ENCODE measurements at places on chromosomes 12 and 14.

- DNase-seq = no peak
Measured at GRCh38 chr12:111569363-111570083, 29.6 kb downstream of the ATXN2 start.

DNA sequence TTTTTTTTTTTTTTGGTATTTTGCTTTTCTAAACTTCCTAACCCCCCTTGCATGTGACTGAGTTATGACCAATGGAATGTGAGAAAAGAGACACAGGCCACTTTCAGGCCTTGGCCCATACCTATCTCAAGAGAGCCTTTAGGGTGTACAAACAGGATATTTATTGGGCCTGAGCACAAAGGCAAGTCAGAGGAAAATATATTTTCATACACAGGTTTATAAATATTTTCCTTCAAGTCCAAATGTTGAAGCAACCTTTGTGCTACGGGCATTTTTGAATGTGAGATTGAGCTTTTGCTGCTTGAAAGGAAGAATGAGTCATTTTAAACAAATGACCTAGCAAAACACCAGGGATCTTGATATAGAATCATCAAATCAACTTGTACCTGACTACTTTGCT lies 228.6 kb upstream of the E2F7 start:
- DNase-seq = no peak

- no peak for DNase-seq
Measured at GRCh38 chr14:102786768-102787167, 9.5 kb downstream of the TRAF3 start.

GRCh38 chr14:60651796-60652673 lies 2.8 kb upstream of the SIX1 start:
- no peak for DNase-seq

- DNase-seq = no peak
Measured at GRCh38 chr14:64634558-64634957, 69.7 kb upstream of the PLEKHG3 start.

GRCh38 chr12:79217306-79217705 lies 352.7 kb downstream of the SYT1 start:
- DNase-seq = no peak

- DNase-seq = no peak
Measured at GRCh38 chr12:119147847-119148448, 30.8 kb upstream of the HSPB8 start.

DNA sequence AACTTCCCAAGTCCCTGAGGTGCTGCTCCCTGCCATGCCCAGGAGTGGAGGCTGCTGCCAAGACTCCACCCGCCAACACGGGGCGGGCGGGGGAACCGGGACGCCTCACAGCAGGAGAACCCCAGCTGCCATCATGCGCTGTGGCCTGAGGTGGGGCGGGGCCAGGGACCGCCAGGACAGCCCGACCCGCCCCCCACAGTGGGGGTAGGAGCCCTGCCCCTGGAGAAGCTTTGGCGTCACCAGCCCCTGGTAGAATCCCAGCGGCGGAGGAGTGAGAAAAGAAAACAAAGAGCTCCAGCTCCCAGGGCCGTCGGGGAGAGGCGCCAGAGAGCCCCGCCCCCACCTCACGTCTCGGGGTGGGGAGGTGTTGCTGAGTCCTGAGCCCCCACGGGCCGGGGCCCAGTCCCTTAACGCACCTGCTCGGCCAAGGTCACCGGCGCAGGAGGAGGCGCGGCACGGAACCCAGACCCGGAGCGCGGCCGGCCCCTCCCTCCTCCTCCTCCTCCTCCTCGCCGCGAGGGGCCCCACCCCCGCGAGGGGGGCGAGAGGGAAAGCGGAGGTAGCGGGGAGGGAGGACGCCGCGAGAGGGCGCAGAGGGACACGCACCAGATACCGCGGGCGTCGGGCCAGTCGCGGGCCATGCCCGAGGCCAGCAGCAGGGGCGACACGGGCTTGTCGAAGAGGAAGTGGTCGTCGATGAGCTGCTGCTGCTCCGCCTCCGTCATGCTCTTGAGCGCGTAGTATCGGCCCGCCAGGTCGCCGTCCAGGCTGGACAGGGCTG lies 1.8 kb downstream of the CKB start:
- DNase-seq = peak; percentile 91

- no peak for DNase-seq
Measured at GRCh38 chr12:56914724-56915123, 19.5 kb downstream of the SDR9C7 start.

DNA sequence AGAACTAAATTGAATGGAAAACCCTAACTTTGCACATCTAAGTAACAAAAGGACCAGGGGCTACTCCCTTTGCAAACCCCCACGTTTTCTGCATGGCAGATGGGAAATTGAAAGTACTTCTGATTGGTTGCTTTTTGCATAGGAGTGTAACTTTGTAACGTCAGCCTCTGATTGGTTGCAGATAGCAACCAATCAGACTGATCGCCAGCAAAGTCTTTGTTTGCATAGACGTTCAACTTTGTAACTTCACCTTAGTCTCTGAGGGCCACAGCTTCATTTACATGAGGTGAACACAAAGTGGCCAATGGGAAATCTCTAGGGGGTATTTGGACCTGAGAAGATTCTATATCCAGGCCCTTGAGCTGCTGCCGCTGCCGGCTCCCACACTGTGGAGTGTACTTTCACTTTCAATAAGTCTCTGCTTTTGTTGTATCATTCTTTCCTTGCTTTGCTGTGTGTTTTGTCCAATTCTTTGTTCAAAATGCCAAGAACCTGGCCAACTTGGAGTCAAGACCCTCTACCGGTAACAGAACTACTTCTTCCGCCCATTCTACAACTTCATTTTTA lies 102.5 kb upstream of the PRICKLE1 start:
- DNase-seq = no peak

GRCh38 chr12:90905691-90906370 lies 49.1 kb downstream of the CCER1 start:
- no peak for DNase-seq

- DNase-seq = no peak
Measured at GRCh38 chr14:70654632-70655031, 12.9 kb downstream of the TTC9 start.

DNA sequence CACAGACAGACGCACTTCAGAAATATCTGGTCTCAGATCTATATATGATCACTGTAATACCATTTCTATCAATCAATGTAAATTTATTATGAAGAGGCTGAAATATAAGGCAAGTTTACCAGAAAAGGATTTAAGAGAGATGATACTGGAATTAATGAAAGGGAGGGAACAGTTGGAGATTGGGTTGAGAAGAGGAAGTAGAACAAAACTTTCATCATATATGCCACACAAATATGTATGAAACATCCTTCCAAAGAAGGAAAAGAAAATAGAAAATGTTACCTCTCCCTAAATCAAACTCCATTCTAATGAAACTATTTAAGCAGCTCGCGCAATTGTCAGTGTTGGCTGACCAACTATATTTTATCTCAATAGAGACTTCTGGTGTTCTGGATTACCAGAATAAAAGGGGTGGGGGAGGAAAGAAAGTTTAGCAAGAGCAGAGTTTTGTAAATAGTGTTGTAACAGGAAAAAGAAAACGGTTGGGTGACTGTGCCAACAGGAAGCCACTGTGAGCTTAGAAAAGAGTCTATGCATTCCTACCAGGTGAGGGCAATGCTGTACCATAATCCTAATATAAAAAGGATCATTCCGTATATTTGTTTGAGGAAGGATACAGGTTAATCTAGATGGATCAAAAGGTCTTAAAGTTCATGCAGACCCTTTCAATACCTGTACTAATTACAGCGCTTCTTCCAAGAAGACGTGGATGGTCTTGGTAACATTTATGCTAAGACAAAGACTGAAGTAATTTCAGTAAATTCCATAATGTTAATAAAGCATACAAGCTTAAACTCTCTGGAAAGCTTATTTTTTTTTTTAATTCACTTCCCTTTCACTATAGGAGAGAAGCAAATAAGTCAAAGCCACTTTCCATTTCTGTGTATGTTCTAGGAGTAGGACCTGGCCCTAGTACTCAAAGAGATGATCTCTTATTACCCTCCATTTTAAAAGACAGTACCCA lies 14.5 kb upstream of the LLPH start:
- DNase-seq = peak; percentile 90

DNA sequence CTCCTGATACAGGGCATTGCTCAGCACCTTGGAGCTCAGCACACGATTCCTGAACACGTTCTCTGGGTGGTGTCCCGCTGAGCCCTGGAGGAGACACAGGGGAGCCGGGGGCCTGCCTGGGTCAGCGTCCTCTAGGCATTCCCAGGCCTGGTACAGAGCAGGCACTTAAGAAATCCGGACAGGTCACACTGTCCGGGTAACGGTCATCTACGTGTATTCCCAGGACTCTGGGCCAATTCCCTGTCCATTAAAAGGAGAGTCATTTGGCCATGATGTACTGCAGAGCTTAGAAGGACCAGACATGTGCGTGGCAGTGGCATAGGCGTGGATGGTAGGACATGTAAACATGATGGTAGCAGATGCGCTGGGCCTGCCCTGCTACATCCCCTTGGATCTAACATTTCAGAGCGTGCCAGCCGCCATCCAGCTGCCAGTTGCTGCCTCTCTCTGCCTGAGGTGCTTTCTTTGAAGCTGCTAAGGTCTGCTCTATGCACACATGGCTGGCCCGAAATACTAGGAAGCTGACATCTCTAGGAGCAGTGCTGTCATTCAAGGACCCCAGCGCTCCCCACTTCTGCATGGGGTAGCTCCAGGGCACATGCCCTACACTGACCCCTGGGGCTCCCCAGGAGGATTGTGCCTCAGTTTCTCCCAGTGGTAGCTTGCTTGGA lies 273.1 kb upstream of the RTL1 start:
- DNase-seq = no peak

DNA sequence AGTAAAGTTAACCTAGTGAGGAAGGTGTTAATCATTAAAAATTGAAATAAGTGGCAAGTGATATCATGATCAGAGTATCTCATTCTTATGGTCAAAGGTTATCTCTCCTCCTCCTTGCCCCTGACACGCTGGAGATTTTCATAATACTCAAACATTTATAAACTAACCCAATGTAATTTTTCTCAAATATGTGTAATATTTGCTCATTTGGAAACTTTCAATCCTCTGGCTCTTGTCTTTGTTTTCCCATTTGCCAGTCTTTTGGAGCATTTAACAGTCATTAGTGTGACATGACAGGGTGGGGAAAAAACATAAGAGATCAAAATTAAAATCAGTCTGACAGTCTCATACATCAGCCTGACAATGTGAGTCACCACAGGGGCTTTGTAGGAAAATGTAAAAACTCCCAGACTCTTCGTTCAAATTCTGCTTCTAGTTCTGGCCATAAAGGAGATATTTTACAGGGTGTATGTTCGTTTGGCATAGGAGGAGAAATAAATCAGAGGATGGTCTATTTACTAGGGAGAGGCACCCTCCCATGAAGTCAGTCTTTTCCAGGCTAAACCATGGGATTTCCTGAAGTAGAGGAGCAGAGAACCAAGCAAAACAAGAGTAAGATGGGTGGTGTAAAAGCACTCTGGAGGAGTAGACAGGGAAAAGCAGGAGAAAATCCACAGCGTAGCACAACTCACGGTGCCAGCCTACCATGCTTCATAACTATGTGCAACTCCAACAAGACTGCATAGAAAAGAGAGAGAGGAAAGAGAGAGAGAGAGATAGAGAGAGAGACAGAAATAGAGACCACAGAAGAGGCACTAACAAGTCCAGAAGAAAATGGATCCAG lies 369.2 kb upstream of the PDE3A start:
- no peak for DNase-seq

- DNase-seq = no peak
Measured at GRCh38 chr14:96658611-96659010, 138.6 kb upstream of the VRK1 start.

- no peak for DNase-seq
Measured at GRCh38 chr14:71354142-71354541, 446.9 kb downstream of the PCNX1 start.

DNA sequence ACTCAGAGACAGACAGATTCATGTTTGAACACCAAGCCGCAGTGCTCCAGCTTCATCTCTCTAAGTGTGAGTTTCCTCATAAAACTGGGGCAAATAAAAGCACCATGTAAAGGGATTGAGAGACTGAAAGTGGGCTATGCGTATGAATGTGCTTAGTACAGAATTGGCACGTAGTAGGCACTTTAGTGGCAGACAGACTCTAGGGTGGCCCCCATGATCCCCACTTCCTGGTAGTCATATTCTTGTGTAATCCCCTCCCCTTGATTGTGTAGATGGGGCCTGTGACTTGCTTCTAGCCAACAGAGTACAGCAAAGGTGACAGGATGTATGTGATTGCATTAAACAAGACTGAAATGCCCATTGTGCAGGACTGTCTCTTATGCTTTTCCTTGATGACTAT lies 43.0 kb downstream of the DAO start:
- no peak for DNase-seq

- DNase-seq = no peak
Measured at GRCh38 chr12:118635276-118635675, 258.9 kb downstream of the SUDS3 start.

- no peak for DNase-seq
Measured at GRCh38 chr12:106492857-106493256, 89.9 kb upstream of the RFX4 start.

- no peak for DNase-seq
Measured at GRCh38 chr12:131901431-131902331, 7.3 kb downstream of the ULK1 start.

GRCh38 chr14:23045419-23046357 lies 3.7 kb downstream of the PSMB11 start:
- no peak for DNase-seq

DNA sequence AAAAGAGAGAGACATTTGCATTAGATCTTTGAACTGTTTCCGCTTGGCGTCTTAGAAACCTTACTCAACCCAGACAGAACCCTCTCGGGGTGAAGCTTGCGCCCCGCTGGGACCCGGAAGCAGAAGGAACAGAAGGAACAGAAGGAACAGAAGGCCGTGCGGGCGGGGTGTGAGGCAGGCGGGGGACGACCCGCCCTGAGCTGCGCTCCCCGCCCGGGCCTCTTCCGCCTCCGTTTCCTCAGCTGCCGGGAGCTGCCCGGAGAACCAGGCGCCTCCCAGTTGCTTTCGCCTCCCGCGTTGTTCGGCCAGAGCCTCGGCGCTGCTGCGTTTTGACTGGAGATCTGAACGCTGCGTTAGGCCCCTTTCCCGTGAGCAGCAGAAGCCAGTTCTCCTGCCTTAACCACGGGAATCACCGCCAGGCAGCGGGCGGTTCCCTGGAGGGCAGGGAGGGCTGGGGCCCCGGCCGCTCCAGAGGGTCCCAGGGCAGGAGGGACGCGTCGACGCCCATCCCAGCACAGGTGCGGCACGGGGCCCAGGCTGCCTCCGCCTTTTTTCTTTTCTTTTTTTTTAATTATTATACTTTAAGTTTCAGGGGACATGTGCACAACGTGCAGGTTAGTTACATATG lies 19.3 kb upstream of the MMP17 start:
- peak; percentile 31 for DNase-seq
